ENCODE measurements at places on chromosomes 6 and 20. TPM values are rescaled to one million over a fixed set of nuclear protein-coding genes. Genes with fewer than 3 reads are reported as not detected.

EIF6 gene
- total RNA-seq, result 246 TPM

FOXQ1 gene
- total RNA-seq, result 24.8 TPM

DNA sequence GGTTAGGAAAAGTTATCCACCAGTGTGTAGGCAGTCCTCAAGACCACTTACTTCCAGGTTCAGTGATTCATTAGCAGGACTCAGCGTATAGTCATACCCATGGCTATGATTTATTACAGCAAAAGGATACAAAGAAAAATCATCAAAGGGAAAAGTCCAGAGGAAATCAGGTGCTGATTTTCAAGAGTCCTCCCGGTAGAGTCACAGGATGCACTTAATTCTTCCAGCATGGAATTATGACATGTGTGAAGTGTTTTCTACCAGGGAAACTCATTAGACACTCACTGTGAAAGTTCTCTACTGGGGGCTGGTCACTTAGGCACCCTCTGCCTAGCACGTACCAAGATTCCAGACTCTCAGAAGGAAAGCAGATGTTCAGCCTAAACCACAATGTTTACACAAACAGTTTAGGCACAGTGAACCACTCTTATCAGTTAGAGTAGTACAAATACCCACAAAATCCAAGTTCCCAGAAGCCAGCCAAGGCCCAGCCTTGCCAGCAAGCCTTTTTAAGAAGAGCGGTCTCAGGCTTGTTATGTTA is 10.2 kb downstream of the WFDC3 start:
- DNase-seq, result no peak

GRCh38 chr6:5763871-5764270 is 242.9 kb downstream of the NRN1 start:
- no peak for DNase-seq

GRCh38 chr20:18705910-18706309 is 107.7 kb upstream of the SCP2D1 start:
- no peak for DNase-seq

- no peak for DNase-seq
These were observed 375.8 kb downstream of the QKI start for GRCh38 chr6:163790266-163790840.

- DNase-seq, result peak; percentile 86
These were observed 15.4 kb upstream of the IP6K3 start for GRCh38 chr6:33761922-33762629.

DNA sequence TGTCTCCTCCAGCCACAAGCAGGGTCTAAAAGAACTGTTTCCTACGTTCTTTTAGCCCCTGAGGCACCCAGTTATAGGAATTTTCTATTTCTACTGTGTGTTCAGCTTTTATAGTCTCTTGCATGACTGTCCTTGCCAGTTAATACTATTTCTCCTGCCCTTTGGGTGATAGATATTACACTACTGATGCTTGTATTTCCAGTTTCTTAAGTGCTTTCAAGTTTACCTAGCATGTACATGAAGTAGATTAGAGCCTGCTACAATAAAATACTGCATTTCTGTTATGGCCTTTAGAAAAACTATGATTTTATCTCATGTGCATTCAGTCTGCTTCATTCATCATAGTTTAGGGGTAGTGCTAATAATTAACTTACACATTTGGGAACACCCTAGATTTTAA is 89.6 kb downstream of the FOXO3 start:
- no peak for DNase-seq

GRCh38 chr6:109001291-109001894 is 93.3 kb downstream of the SESN1 start:
- no peak for DNase-seq

DNA sequence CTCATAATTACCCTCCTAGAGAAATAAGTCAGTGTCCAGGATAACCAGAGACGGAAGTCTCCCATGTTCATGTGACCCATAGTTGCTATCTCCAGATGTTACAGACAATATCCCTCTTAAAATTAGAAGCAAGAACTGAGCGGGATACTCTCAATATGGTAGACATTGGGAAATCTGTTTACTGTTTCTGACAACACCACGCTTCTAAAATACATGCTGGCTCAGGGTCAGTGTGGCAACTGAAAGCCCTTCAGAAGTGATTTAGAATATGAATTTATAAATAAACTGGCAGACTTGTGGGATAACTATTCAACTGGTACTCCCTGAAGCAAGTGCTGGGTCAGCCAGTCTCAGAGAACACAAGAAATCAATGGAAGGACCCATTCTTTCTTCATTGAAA is 108.6 kb downstream of the TASP1 start:
- DNase-seq, result no peak

Measured in H7 (cell line).